ENCODE measurements at places on chromosomes 1 and 21.

DNA sequence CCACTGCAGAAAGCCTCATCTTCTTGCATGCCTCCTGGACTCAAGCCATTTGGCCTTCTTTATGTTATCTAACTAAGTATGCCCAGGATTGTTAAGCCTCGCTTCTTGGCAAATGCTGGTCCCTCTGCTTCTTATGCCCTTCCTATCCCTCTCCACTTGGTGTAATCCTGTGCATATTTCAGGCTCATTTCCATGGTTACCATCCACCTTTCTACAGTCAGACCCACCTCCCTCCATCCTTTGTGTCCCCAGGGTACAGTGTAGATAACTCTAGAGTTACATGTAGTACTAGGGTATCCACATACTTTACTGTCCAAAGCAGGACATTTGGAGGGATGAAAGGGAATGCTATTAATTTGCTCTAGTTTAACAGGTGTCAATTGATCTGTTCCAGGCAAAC, 6.5 kb upstream of the RNF19B start:
- no peak for DNase-seq

- no peak for DNase-seq
Measured at GRCh38 chr1:183810756-183811544, 6.0 kb downstream of the RGL1 start.

DNA sequence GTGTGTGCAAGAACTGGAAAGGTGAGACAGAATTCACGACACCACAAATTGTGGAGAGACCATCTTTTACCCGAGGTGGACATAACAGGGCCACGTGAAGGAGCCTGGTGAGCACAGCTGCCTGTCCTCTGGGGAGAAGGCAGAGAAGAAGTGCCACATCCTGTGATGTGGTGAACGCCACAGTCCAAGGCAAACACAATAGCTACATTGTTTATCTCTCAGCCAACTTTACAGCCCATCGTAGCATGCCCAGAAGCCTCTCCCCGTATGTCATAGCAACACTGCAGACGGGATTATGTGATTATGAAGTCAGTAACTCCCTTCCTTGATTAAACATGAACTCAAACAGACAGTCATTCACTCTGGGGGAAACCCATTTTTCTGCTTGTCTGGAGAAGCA, 612.2 kb downstream of the SMYD3 start:
- no peak for DNase-seq

DNA sequence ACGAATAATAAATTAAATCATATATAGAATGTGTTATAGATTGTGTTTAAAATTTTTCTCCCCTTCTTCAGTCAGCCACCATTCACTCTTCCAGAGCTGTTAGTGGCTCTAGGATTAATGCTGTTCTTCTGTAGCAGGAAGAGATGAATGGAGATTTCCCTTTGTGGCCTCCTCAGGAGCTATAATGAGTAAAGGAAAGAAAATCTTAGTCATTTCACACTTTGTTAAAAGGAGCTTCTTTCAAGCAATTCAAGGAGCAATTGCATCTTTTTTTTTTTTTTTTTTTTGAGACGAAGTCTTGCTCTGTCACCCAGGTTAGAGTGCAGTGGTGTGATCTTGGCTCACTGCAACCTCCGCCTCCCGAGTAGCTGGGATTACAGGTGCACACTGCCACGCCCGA, 23.7 kb upstream of the TMCO2 start:
- no peak for DNase-seq

DNA sequence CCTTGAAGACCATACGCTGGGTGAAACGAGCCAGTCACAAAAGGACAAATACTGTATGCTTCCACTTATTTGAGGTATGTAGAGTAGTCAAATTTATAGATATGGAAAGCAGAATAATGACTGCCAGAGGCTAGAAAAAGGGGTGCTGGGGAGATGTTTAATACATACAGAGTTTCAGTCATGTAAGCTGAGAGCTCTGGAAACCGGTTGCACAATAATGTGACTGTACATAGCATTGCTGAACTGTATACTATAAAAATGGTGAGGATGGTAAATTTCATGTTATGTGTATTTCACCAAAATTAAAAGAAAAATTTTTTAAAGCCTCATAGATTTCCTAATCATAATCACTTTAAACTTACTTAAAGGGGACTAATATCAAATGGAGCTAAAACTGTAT, 110.8 kb downstream of the ZZZ3 start:
- DNase-seq, result no peak

- no peak for DNase-seq
Measured at GRCh38 chr1:86951430-86951829, 37.0 kb downstream of the HS2ST1 start.

DNA sequence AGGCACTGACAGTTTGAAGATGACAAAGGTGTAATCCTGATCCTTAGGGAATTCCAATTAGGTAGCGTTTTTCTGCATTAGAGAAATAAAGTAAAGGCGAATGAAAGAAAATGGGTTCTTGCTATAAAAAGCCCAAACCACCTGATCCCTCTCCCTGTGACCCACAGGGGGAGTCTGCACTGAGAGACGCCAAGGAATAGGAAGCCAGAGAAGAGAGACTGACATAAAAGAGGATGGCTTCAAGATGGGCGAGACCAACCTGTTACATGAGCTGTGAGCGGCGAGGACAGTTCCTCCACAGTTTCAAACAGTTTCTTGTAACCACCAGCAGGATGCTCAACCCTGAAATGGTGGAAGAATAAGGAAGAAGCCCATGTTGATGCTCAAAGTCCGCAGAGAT, 1.4 kb downstream of the RPE65 start:
- no peak for DNase-seq

DNA sequence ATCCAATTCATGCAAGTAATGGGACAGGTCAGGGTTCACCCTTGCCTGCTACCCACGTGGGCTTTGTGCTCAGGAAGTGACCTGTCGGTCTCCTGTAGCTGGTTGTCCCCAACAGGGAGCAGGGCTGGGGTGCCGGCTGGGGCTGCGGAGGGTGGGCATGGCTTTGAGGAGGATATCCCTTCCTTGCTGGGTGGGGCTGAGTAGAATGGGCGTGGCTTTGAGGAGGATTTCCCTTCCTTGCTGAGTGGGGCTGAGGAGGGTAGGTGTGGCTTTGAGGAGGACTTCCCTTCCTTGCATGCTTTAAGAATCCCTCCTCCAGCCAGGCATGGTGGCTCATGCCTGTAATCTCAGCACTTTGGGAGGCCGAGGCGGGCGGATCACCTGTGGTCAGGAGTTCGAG, 151.3 kb downstream of the CLIC6 start:
- no peak for DNase-seq

- DNase-seq, result no peak
Measured at GRCh38 chr1:218401441-218401997, 56.4 kb downstream of the TGFB2 start.

DNA sequence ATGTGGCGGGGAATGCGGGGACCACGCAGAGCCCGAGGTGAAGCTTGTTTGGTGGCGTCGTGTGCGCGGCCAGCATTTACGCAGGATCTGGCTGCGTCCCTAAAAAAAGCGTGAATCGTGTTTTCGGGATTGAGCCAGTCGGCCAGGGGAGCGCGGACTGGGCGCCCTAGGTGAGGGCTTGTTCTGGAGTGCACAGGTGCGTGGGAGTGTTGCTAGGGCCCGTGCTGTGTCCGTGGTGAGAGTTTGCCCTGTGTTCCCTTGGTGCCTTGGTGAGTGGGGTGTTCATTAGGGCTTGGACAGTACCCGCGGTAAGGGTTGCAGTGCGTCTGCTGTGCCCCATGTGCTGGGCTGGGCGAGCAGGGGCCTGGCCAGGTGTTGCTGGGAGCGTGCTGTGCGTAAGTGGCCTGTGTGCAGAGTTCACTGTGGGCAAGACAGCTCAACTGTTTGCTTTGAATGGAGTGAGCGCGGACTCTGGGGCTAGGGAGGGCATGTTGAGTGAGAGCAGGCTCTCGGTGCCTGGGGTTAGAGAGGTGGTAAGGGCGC, 673 bp downstream of the CD46 start:
- DNase-seq, result peak; percentile 12

GRCh38 chr1:205456868-205457745, 1.3 kb upstream of the BLACAT1 start:
- DNase-seq, result no peak

DNA sequence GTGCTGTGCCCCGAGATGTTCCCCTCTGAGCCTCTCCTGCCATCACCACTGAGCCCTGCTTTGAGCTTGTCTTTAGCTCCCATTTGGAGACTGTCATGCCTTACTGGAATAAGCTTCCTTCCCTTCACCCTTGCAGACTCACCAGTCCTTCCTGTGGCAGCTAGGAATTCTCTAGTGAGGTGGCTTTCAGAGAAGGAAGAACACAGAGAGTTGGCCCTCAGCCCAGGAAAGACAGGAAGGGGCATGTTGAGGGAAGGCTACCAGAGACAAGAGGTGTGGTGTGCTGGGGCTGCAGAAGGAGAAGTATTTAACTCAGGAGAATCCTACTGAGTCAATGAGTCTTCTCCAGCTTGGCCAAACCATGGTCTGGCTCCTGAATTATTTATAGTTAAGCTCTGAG, 76.3 kb downstream of the UCK2 start:
- DNase-seq, result no peak

- no peak for DNase-seq
Measured at GRCh38 chr1:85417876-85418275, 47.1 kb downstream of the DDAH1 start.

- DNase-seq, result no peak
Measured at GRCh38 chr1:51570063-51570710, 46.7 kb upstream of the OSBPL9 start.

DNA sequence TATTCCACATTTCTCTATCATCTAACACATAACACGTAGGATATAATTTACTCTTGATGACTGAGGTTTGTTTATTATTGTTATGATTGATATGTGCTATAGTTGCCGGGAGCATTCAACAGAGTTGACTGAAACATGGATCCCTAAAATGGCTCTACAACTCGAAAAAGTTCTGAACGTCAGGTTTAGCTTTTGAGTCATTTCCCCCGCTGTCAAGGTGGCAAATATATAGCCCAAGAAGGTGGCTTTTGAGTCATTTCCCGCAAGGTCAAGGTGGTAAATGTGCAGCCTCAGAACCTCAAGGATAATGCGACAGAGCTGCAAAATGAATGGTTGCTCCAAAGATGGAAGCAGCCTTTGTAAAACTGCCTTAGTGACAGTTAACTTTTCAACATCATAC, 104.0 kb downstream of the NIBAN1 start:
- DNase-seq, result peak; percentile 17

DNA sequence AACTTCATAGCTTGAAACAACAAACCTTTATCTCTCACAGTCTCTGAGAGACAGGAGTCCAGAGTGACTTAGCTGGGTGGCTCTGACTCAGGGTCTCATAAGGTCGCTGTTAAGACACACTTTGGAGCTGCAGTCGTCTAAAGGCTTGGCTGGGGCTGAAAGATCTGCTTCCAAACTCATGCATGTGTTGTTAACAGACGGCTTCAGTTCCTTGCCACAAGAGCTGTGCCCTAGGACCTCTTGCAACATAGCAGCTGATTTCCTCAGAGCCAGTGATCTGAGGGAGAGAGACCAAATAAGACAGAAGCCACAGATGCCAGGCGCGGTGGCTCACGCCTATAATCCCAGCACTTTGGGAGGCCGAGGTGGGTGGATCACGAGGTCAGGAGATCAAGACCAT, 176.8 kb downstream of the DISC1 start:
- no peak for DNase-seq

DNA sequence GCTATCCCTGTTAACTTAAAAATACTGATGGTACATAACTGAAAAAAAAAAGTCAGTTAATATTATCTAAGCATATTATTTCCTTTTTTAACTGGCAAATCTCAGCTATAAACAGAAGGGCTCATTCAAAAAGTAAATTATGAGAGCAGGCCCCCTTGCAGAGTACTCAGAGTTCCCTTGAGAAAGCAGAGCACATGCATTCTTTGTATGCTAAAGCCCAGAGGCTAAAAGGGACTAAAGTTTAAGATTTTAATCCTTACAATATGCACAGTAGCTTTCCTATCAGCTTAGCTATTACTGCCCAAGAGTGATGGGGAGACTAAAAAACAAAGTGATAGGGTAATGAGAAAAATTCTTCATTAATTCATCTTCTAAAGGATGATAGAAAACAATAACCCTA, 18.5 kb downstream of the SLC16A1 start:
- DNase-seq, result no peak

DNA sequence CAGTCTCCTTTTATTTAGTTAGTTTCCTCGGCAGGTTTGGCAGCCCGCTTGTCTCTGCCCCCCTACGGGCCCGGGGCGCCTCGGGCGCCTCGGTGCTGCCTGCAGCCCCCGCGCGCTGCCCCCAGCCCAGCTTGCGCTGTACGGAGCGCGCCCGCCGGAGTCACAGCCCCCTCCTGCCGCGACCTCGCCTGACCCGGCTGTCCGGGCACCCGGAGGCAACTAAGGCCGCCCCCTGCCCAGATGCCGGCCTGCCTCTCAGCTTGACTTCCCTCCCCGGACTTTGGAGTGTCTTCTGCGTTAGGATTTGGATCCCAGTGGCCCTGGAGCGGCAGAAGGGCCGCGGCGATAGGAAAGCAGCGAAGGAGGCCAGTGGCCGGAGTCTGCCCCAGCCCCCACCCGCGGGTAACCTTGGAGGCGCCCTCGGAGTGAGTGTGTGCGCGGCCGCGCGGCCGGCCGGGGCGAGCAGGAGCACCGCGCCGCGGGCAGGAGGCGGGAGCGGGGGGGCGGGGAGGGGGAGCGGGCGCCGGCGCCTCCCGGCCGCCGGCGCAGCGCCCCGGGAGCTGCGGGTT, 7.6 kb downstream of the CDKN2C start:
- DNase-seq, result no peak

DNA sequence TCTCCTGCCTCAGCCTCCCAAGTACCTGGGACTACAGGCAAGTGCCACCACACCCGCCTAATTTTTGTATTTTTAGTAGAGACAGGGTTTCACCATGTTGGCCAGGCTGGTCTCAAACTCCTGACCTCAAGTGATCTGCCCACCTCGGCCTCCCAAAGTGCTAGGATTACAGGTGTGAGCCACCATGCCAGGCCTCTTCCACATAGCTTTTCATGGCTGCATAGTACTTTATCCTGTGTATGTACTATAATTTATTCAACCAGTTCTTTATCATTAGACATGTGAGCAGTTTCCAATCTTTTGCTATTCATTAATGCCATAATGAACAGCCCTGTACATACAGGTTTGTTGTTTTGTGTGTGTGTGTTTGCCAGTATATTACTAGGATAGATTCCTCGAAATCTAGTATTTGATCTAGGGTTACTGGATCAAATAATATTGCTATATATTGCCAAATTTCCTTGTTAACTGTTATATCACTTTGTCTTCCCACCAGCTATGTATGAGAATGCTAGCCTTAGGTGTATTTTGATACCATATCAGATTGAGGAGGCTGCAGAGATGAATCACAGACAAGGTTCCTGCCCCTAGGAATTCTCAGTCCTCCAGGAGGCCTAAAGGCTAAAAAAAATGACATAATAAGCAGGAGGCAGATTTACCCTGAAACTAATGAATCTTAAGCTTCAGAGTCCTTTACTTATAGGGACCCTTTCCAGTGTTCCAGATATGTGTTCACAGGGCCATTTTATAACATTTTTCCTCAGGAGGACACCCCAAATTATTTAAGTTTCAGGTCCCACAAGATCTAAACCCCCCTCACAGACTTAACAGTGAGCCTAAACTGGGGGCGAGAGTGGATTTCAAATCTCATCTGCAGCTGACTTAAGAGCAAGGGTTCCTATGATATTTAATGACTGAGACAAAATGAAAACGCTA, 2.1 kb upstream of the PDIK1L start:
- DNase-seq, result no peak

- DNase-seq, result no peak
Measured at GRCh38 chr1:9233241-9233941, 1.2 kb upstream of the H6PD start.

All from stimulated activated CD4-positive, alpha-beta T cell treated with anti-CD3 and anti-CD28 coated beads, Interleukin-4, amount 100 ng/mL, for 48 hours (primary cell).